B cell (primary cell): ENCODE measurements at places on chromosomes 13 and 19. TPM values are rescaled to one million over a fixed set of nuclear protein-coding genes. Genes with fewer than 3 reads are reported as not detected.

Gene B3GNT8
- 0.06 TPM in 1 of 2 replicates, not detected in the other for polyA plus RNA-seq

Gene CD209
- 0.10 TPM in 1 of 2 replicates, not detected in the other for polyA plus RNA-seq

Gene ZNF772
- 1.7 and 2.2 TPM in 2 replicates for polyA plus RNA-seq

Gene KLK14
- polyA plus RNA-seq: 0.49 and 1.5 TPM in 2 replicates

Gene DHDH
- 0.82 TPM in 1 of 2 replicates, not detected in the other for polyA plus RNA-seq
